Activated CD4-positive, alpha-beta T cell treated with anti-CD3 and anti-CD28 coated beads, Interleukin-2, amount 10 ng/mL, durations not matched to agents 7 days and 5 days (primary cell): ENCODE measurements at places on chromosomes 4 and X.

GRCh38 chr4:16505726-16506125, 279.5 kb upstream of the TAPT1 start:
- DNase-seq, result no peak

- DNase-seq, result no peak
These were observed 102.9 kb upstream of the PAQR3 start for GRCh38 chr4:79042079-79042674.

GRCh38 chr4:187176261-187176910, 452.7 kb upstream of the FAT1 start:
- DNase-seq, result no peak

DNA sequence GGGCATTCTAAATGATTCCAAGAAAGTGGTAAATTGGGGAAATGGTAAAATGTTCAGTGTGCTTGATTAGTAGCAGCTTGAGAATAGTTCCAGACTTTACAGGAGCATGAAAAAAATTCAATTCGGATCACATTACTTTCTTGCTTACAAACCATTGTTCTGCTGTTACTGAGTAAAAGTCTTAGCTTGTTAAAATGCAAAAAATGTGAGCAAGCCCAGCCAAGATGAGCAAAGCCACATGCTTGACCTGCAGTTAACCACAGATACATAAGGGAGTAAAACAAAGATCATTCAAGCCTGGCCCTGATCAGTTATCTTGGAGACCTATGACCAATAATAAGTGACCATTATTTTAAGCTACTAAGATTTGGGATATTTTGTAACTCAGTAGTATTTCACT, 562.9 kb upstream of the MAGEB2 start:
- no peak for DNase-seq

- no peak for DNase-seq
These were observed 25.4 kb upstream of the AFAP1 start for GRCh38 chr4:7964890-7965662.

DNA sequence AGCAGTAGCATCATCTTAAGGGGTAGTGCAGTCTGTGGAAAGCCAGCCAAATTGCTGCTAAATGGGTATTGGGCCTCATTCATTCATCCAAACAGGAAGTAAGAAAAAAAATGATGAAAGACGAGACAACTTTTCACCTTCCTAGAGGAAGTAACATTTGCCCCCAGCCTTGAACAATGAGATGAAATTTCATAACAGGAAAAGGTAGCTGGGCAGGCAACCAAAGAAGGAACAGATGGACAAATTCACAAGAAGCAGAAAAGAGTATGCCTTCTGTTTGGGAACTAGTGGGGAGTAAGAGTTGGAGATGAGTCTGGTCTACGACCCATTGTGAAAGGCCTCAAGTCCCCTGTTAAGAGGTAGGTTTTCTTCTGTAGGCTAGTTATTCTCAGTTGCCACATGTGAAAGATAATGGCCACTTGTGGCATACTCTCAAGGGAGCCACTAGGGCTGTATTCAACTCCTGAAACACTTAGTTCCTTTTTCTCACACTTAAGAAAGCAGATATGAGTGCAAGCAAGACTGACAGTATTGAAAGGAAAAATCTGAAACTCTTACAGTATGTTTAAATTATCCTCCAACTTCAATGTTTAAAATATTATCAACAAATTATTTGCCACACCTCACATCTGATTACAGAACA, 190.4 kb downstream of the AR start:
- no peak for DNase-seq
